ENCODE measurements at places on chromosomes 7 and 10.

- DNase-seq, result no peak
Observed at GRCh38 chr7:51640841-51641240, 324.2 kb upstream of the COBL start.

DNA sequence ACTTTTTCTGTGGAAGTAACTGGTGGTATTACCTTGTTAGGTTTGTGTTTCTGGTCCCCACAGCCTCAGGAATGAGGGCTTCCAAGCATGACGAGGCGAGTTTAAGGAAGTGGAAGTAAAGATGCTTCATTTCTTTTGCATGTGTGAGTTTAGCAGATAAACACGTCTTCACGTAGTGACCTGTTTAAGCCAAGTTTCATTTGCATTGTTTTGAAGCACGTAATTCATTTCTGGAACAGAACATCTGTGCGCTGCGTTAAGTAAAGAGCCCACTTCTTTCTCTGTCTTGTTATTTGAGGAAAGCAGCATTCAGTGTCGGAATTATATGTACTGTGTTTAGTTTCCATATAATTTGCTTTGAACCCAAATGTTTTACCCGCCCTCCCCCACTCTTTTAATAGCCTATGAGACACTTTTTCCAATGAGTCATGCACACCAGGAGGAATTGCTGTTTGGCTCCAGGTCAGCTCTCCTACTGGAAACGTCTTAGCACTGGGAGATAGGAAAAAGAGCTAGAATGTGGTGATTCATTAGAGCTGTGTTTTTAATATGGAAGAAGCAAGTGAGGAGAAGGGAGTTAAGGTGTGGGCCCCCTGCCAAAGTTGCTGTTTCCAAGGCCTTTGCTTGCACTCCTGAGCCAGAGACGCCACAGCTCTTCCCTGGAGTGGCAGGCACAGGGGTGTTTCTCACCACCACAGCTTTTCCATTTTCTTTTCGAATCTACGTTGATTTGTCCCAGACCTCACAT, 36.7 kb downstream of the BTBD16 start:
- no peak for DNase-seq

DNA sequence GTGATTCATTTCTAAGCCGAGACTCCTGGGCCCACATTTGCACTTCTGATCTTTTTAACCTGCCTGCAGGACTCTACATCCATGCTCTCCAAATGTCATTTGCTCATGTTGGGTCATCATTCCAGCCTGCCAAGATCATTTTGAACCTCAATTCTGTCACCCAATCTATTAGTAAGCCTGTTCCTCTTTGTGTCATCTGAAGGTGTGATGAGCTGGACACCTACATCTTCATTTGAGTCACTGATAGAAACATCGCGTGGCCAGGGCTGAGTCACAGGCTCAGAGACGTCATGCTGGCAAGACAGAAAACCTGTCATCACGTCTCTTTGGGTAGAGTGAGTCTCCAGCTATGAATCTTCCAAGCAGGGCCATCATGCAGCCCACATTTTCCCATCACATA, 65.3 kb upstream of the SLF2 start:
- peak; percentile 27 for DNase-seq

DNA sequence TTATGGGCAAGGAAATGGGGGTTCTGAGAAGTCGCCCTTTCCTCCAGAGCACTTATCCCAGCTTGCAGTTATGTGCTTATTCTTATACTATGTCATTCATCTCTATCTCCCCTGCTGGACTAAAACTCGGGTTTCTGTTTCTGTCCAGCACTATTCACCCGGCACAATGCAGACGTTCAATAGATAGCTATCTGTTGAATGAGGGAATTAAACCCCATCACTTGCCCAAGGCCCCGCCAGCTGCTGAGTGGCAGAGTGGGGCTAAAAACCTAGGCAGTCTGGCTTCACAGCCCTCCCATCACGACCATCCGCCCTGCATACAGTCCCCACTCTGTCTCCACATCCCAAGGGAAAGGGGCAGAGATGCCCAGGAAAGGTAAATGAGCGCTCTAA, 5.4 kb downstream of the SLIT1 start:
- no peak for DNase-seq

DNA sequence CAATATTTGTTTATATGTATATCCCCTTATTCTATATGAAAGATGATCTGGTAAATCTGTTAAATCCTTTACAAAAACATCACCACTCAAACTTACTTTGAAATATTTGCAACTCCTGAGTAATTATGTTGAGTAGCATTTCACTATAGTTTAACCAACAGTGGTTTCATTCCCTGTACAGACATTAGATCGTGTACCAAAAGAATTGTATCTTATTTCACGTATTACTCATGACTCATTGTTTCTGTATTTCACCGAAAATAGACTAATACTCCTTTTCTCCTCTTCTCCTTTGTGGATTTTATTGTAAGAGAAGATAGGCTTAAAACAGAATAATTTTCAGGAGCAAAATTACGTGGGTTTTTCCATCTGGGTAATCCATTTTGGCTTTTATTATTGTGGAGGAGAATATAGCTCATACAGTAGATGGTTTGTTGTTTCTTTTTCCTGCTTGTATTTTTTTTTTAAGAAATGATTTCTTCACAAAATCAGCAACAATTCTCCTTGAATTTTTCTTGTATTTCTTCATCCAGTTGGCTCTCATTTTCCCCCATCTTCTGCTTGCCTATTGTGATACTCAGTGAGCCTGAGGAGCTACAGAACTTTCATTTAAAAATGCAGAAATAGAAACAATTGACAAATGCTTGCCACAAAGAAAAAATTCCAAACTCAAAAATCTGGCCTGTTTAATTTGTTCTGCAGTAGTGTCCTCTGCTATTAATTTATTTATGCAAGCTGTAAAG, 90.6 kb upstream of the OIT3 start:
- no peak for DNase-seq

DNA sequence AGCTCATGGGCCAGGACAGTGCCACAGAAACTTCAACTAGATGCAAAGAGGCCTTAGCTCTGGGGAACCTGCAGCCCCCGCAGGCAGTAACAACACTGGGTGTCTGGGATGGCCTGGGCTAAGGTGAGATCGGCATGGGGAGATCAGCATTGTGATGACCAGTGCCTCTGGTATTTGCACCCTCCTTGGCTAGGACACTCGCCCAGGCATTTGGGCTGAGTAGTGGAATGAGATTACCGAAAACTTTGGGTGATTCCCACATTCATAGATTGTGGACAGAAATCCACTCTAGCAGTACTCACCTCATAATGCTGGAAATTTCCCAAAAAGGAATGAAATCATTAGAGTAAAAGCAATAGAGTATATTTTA, 70.6 kb upstream of the ZMIZ2 start:
- no peak for DNase-seq

DNA sequence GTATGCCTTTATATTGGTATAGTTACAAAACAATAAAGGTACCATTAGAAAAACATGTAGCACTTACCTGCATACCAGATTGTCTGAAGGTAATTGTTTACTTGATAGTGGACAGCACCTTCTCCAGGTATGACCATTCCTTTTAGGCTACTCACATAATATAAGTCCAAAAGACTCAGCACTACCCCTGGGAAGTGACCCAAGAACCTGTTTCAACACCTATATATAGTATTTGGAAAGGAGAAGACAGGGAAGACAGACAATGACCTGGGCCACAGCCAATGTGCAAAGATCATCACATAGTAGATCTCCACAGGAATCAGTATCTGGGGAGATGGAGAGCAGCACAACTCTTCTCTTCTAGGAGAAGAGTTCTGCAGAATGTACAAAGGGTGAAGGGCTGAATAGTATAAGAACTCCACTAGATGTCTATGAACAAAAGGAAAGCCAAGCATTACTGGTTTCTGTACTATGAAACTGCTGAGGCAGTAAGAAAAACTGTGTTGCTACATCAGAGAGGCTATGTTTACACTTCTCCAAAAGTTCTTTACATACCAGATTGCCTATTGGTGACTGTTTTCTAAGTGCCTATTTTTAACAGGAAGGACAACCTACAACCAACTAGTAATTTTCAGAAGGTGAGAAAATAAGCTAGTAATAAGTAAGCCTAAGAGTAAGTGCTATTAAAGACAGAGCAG, 159.2 kb downstream of the BTAF1 start:
- no peak for DNase-seq

- no peak for DNase-seq
Observed at GRCh38 chr10:5544216-5544805, 19.6 kb downstream of the CALML3 start.

- no peak for DNase-seq
Observed at GRCh38 chr10:51956822-51957221, 257.4 kb upstream of the CSTF2T start.

DNA sequence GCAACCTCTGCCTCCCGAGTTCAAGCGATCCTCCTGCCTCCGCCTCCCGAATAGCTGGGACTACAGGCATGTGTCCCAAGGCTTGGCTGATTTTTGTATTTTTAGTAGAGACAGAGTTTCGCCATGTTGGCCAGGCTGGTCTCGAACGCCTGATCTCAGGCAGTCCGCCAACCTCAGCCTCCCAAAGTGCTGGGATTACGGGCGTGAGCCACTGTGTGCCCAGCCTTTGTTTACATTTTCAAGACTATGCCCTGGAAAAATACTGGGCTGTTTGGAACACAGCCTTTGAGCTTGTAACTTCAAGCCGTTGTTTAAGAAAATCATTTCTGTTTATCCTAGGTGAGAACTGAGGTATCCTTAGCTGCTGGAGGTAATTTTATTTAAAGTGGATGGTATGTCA, 1.9 kb downstream of the ZKSCAN1 start:
- no peak for DNase-seq

GRCh38 chr7:97752215-97752614, 20.3 kb downstream of the TAC1 start:
- DNase-seq, result no peak

DNA sequence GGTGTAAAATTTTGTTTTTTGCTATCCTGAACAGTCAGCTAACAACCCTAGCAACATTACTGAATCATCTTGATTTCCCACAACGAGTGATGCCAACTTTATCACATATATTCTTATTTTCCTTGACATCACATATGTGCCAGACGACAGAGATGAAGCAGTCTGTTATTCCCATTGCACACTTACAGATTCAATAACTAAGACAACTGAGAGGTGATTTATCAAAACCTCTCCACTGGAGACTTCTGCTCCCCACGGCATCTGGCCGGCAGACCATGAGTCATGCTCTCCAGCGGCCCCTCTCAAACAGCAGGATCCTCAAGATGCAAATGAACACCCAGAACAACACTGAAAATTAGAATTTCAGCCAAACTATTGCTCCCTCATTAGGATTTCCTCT, 57.1 kb downstream of the AMPH start:
- DNase-seq, result no peak

DNA sequence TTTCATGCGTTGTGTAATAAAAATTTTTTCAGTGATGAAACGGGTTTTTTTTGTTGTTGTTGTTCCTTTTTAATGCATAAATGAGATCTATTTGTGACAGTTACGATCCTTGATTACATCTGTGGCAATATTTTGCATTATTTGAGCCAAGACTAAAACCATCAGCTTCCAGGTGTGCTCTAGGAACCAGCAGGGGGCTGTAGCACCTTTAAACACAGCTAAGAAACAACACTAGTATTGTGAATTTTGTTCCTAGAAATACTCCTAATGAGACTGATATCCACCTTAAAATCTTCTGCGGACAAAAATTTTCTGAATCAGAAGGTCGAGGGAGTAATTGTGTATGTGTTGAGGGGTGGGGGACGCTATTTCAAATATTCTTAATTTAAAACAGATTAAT, 52.6 kb downstream of the FGFBP3 start:
- DNase-seq, result no peak

- no peak for DNase-seq
Observed at GRCh38 chr10:9450801-9451200, 1396.3 kb downstream of the GATA3 start.

GRCh38 chr7:4700577-4701235, 18.6 kb downstream of the FOXK1 start:
- DNase-seq, result no peak
